ENCODE measurements at places on chromosomes 7 and 10.

GRCh38 chr7:9978106-9979064, 995.3 kb upstream of the PHF14 start:
- DNase-seq: no peak

GRCh38 chr7:140593672-140593982, 47.0 kb downstream of the DENND2A start:
- no peak for DNase-seq

DNA sequence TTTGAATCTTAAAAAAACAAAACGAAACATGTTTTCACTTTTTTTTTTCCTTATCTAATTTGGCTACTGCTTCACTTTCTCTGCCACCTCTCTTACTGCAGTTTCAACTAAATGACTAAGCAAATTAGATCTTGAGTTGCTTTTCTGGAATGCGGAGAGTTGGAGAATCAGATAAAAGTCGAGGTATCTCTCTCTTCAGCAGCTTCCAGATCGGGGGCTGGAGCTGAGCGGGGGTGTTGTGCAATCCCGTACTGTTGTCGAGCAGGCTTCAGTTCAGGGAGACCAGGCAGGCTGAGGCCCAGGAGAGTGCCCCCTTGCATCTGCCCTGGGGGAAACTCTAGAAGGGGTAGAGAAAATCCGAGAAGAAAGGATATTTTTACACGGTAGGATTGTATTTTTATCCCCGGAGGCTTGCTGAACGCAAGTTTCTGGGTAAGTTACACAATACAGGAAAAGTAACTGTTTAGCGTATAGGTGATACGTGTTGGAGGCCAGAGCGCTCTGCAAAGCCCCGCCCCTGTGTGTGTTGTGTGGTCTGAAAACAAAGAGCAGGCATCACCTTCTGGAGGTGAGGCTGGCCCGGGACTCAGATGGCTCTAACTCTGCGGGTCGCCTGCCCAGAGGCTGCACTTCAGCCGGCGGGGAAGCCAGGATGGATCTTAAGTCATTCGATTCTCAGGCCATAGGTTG, 116.6 kb downstream of the KLF6 start:
- DNase-seq: peak; percentile 61

DNA sequence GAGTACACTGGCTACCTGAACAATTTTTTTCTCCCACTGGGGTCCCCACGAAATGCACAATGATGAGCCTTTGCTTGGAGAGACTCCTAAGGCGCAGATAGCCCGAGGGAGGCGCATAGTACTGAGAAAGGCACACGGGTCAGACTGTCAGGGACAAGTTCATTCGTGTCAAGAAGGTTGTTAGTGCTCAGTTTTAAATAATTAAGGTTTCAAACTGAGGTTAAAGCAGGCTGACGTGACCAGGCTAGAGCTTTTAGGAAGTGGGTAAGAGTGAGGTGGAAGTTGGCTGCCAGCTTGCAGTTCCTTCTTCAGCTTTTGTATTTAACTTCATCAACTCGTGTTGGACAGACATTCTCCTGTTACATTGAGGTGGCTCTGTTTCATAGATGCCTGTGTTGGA, 31.6 kb downstream of the RBM33 start:
- no peak for DNase-seq

DNA sequence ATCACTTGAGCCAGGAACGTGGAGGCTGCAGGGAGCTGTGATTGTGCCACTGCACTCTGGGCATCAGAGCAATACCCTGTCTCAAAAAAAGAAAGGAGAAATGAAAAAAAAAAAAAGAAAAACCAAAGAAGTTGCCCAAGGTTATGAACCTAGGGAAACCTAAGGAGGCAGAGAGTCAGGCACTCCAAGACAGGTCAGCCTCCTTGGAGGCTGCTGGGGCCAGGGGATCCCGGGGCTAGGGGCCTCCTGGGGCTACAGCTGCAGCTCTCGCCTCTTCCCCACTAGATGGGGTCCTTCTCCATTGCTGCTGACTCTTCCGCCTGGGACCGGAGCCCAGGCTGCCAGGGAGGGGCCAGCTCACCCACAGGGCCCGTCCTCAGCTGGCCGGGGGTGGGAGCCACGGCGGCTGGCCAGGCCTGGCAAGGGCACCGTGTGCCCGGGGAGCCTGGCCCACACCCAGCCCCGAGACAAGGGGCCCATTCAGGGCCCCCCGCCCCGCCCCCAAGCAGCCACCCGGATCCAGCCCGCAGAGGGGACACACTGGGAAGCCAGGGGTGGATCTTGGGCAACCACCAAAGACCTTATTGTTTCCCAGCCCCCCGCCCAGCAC, 1.7 kb upstream of the SPACDR start:
- DNase-seq: no peak

Measured in activated CD4-positive, alpha-beta T cell treated with anti-CD3 and anti-CD28 coated beads, Interleukin-2, amount 50 U/mL, for 48 hours (primary cell).